ENCODE measurements at places on chromosomes 7 and 10.

DNA sequence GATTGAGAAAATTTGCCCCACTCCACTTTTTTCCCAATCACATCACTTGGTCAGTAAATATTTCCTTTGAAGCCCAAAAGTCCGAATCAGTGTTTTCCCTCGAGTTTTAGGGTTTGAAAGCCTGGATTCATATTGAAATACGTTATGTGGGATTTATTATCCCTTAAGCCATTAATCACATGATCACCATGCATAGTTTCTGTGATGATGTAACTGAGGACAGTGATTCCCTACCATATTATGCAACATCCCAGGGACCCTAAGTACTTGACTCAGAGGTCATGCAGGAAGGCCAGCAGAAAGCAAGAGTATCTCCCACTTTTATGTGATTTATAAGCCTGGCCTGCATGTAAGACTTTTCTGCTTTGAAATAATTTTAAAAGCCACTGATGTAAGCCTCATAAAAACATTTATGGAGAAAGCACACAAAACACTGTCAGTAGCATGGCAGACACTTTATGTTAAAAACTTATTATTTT, 630.6 kb upstream of the ZWINT start:
- DNase-seq = no peak

DNA sequence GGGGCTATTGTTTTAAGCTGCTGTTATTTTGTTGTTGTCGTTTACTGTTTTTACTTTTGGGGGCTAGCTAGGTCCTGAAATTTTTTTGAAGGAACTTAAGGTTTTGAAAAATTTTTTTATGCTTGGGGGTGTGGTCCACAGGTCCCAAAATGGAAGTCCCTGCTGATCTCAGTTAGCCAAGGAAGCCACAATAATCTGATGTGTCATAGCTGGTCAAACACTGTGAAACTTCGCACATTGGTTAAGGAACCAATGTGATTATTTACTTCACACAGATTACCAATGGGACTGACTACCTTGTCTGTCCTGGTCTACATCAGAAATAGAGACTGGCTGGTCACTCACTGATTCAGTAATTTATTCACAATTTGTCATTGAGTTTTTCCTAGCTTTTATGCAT, 29.5 kb upstream of the HYCC1 start:
- DNase-seq = no peak

DNA sequence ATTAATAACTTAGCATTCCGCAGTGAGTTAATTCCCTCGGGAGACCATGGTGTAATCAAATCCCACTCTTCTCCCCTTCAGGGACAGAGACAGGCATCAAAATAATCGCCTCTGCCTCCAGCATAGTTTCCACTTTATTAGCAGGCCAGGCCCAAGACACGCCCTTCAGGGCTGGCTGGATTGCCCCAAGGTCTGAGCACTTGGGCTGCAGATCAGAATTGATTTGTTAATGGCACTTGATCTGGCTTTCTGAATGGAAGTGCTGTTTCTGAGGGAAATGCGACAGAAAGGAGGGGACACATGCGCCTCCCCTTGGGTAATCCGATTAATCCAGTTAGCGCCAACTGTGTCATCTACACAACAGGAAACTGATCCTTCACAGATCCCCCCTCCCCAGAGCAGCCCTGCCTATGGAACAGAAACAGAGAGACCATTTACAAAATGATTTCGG, 15.6 kb downstream of the CHAT start:
- DNase-seq = no peak

- DNase-seq = no peak
These were observed 11.1 kb downstream of the RBP4 start for GRCh38 chr10:93589648-93590562.

DNA sequence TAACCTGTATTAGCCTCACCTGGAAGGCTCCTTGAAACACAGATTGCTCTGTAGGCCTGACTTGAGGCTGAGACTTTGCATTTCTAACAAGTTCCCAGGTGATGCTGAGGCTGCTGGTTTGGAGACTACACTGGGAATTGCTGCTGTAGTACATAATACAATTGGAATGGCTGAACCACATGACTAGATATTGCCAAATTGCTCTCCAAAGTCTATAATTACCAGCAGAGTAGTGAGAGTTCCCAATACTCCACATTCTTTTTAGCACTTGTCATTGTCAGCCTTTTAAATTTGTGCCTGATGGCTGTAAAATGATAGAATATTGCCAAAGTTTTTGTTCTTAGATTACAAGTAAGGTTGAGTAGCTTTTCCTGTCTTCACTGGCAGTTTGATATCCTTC, 39.9 kb downstream of the PLEKHA8 start:
- no peak for DNase-seq

- DNase-seq = no peak
These were observed 56.4 kb downstream of the KAT6B start for GRCh38 chr10:74882831-74883230.

GRCh38 chr7:11615174-11615573, 216.8 kb downstream of the THSD7A start:
- DNase-seq = no peak

- no peak for DNase-seq
These were observed 174.8 kb downstream of the DKK1 start for GRCh38 chr10:52488606-52489485.

DNA sequence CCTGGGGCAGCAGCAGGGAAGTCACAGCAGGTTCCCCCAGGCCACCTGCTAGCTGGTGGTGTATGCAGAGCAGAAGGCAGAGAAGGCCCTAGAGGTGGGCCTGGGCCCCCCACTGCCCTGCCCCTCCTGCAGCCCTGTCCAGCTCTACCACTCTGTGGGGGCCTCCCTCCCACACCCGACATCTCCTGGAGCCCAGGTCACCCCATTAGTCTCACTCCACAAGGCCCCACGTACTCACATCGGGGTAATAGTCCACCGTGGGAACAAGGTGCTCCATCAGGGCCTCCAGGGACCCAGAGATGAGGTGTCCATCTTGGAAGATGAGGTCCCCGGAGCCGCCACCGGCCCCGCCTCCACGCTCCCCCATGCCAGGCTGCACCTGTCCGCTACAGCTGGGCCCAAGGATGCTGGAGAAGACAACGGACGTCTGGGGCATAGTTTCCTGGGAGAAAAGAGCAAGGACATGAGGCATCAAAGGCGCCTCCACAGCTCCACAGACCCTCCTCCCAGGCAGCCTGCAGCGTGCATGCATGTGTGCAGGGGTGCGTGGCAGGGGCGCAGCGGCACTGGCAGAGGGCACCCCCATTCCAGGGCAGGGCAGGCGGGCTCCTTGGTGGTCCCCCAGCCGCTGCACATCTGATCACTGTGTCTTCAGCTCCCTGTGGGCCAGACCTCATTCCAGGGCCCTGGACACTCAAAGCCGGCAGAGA, 61.0 kb downstream of the RASGEF1A start:
- no peak for DNase-seq

DNA sequence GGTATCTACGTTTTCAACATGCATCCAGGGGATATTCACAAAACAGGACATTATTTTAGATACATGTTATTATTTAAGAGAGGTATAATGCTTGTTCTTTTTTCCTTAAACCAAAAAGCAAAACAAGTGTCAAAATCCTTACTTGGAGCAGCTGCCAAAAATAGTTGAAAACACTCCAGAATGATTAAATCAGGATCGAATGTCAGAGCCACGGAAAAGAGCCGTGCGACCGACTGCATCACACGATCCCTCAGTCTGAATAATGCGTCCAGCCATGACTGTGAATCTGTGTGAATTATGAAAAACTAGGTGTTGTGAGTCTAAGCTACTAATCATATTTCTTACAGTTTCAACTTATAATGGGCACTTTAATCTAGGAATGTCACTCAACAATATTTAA, 126.0 kb downstream of the PARD3 start:
- DNase-seq = no peak

GRCh38 chr7:102230593-102230992, 56.1 kb upstream of the SH2B2 start:
- DNase-seq = no peak

DNA sequence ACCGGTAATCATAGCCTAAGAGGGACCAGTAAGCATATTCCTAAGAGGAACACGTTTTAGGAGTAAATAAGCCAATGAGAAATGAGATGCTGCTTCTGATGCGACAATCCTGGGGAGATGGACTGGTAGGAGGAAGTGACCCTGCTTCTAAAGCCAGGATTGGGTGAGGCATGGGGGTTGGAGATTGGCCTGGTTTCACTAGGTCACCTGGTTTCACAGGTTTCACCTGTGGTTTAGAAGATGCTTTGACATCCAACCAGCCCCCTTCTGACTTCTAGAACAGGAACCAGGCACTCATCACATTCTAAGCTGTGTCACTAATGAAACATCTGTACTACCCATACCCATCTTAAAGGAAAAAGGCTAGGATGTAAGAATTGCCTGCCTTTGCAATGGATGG, 53.0 kb upstream of the BAMBI start:
- no peak for DNase-seq

- no peak for DNase-seq
These were observed 280.0 kb upstream of the GNAI1 start for GRCh38 chr7:79854621-79855020.

- DNase-seq = no peak
These were observed 16.3 kb upstream of the HPS1 start for GRCh38 chr10:98463016-98463415.

DNA sequence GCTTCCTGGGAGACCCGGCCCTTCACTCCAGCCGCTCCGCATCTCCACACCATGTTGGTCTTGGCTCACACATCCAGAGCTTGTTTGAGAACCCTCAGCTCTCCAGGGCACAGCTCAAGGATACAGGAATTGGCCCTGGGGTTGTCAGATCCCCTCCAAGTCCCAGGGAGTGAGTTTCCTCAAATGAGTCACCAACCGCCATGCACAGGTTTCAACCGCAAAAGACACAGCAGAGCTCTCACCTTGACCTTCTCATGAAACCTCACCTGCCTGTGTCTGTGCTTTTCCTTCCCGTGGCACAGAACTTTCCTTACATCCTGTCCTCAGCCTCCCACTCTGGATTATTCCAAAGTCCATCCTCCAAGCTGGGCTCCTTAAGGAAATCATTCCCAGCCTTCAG, 20.6 kb downstream of the AZGP1 start:
- DNase-seq = no peak

- DNase-seq = no peak
These were observed 145.1 kb upstream of the PCBD1 start for GRCh38 chr10:71033396-71033980.

- no peak for DNase-seq
These were observed 179.2 kb upstream of the MBL2 start for GRCh38 chr10:52951824-52952223.

DNA sequence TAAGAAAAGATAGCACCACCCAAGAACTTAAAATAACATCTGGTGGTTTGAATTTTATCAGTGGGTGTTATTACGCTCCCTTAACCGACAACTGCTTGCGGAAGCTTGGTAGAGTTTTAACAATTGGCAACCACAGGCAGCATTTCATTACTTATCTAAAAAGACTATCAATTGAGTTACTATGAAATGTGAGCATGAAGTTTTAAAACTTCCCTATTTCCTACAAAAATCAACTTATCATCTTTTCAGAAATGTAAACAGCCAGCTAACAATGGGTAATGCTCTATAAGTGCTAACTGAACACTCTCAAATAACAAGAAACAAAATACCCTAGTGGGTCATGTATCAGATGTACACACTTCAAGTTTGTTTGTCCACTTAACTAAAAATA, 68.8 kb downstream of the OSBPL3 start:
- DNase-seq = no peak

DNA sequence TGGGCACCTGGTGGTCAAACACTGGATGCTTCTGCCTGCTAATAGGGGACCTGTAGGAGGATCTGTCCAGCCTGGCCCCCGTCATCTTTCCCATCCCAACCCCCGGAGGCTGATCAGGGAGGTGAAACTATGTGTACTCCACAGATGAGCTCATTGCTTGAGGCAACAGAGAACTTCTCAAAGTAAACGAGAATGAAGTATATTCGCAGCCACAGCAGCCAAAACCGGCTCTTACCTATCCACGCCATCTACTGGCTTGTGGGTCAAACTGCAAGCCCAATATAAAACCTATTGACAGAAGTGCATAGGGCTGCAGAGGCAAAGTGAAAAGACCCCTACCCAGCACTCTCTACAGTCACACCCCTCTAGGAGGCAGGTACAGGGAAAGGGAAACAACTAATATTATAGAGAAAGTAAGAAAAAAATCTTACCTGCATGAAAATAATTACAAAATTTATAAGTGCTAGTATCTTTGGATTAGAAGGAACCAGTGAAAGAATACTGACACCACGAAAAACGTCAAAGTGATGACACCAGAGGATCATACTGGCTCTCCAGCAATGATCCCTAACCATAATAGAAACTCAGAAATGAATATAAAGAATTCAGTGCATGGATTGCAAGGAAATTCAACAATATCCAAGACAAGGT, 973.5 kb downstream of the ANKRD7 start:
- no peak for DNase-seq

GRCh38 chr7:100694098-100694745, at the start of gene GIGYF1:
Gene GIGYF1 (minus strand): TSS chr7:100694250. CDS start chr7:100688238, 6,012 bp downstream.
- DNase-seq = no peak

DNA sequence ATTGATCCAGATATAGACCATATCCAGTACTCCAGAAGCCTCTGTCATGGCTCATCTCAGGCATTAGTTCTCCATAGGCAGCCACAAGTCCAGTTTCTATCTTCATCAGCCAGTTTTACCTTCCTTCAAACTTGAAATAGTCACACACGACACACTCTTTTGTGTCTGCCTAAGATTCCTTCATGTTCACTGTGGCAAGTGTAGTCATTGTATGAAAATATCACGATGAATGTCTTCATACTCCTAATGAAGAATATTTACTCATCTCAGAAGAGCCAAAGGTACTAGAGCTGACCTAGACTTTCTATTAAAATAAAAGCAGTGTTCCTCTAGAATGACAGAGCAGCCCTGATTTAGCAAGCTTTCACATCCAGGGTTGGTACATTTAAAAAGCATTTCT, 230.7 kb downstream of the SNX13 start:
- DNase-seq = no peak

DNA sequence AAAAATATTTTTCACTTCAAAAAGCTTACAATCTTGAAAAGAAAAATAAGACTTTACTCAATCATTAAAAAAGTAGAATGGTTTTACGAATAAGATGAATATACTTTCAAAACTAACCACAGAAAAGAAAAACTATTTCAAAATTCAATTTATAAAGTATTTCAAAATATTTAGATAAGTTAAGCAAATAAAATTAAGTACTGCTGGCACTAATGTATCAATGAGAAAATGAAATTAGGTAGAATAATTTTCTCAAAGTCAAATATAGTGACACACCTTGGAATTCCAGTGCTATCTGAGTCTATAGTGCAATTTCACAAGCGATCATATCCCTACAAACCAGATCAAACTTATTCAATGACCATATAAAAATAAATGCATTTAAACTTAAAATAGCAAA, 109.8 kb upstream of the SEMA3A start:
- no peak for DNase-seq

GRCh38 chr10:6222755-6223154, 20.0 kb downstream of the PFKFB3 start:
- DNase-seq = no peak

GRCh38 chr10:111356571-111356970, 279.7 kb downstream of the ADRA2A start:
- DNase-seq = no peak

DNA sequence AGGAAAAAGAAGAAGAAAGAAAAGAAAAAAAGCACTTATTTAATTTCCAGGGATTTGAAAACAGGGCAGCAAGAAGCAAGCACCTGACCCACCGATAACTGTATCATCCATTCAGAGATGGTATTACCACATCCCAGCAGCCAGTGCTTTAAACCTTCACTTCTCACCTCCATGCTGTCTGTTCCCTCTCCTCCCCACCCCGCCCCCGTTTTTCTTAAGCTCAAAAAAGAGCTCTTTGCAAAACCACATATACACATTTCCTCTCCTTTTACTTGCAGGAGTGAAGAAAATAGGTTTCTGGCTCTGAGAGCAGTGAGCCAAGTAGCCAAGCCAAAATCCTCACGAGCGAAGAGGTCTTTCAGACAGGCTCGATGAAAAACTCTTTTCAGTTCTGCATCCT, 2.2 kb downstream of the STOX1 start:
- DNase-seq = no peak
